ENCODE measurements at places on chromosomes 7 and 10.

GRCh38 chr10:34916314-34916713, 101.2 kb upstream of the PARD3 start:
- DNase-seq, result no peak

DNA sequence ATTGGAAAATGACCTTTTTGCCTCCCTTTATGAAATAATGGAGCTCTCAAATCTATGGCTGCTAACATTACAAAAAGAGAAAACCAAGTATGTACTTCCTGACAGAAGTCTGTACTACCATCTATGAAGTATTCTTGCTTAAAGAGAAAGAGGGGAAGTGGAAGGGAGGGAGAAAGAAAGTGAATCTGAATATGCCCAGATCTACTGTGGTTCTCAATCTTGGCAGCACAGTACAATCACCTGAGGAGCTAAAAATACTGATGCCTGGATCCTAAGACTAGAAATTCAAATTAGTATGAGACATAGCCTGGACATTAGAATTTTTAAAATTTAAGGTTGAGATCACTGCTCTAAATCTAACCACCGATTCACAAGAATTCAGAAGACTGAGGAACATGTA, 85.2 kb downstream of the IGF2BP3 start:
- DNase-seq, result no peak

DNA sequence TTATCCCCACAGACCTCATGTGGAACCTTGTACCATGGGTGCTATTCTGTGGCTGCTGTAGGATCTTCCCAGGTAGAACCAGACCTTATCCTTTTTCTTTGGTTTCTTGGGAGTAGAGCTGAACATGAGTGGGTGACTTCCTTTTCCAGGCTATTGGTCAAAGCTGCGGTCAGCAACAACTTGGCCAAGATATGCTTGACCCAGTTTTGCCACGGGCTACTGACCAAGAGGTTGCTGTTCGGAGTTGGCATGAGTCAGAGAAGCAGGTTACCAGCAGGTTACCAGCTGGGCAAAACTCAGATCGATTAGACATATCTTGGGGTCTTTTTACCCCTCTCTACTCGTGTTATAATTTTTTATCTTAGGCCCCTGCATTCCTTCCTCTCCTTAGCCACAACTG, 36.7 kb upstream of the HDAC9 start:
- DNase-seq, result no peak

- peak; percentile 11 for DNase-seq
Measured at GRCh38 chr7:116802746-116803152, 59.6 kb upstream of the CAPZA2 start.

- no peak for DNase-seq
Measured at GRCh38 chr10:59880971-59881510, 25.3 kb downstream of the CCDC6 start.

DNA sequence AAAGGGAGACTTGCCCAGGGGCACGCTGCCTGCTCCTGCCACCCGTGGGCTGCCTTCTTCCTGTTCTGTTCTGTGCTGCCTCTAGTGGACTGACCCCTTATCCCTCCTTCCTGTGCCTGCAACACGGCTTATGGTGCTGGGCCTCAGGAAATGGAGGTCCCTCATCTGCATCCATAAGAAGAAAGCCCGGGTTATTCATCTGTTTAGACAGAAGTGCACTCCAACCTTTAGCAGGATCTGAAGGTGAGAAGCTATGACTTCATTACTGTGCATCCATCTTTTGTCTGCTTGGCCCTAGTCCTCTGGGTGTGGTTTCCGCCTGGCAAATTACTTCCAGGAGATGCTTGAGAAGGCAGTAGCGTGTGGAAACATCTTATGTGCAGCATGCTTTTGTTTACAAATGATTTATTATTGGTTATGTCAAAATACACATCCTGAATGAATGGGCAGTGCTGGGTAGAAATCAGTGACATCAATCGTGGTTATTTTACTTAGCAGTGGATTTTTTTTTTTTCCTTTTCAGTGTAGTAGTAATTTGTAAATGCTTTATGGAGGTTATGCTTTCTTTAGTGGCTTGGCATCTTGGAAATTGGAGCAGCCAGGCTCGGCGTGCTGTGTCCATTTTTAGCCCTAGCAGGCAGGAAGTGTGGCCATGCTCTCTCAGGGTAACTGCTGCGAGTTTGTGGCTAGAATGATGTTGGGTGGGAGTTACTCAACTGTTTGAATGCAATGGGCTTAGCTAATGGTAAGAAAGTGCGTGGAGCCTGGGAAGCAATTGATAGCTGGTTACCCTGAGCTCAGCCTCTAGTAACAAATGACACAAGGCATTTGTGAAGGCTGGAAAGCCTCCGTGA, 12.7 kb downstream of the PTPRE start:
- peak; percentile 55 for DNase-seq

GRCh38 chr7:104906032-104906431, 108.0 kb upstream of the KMT2E start:
- no peak for DNase-seq

GRCh38 chr10:88881922-88882645, 2.0 kb downstream of the STAMBPL1 start:
- no peak for DNase-seq

GRCh38 chr10:100725071-100725471, 20.3 kb upstream of the PAX2 start:
- DNase-seq, result no peak

- no peak for DNase-seq
Measured at GRCh38 chr10:106474876-106475275, 689.6 kb downstream of the SORCS1 start.

DNA sequence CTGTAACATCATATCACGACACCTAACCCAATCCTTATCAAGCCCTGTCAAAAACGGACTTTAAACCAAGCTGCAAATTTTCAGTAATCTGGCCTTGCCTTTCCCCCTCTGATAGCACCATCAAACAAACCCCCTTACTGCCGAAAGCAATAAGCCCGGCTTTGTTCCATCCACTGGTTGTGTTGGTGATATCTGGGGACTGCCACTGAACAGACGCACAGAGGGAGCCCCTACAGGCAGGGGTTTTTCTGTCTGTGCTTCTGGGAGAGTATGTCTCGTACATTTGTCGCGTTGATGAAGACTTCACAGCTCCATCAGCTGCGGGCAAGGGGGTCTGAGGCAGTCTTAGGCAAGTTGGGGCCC, 550 bp upstream of the PLAU start:
- DNase-seq, result no peak

- peak; percentile 30 for DNase-seq
Measured at GRCh38 chr10:43314626-43315495, 48.0 kb upstream of the RASGEF1A start.

DNA sequence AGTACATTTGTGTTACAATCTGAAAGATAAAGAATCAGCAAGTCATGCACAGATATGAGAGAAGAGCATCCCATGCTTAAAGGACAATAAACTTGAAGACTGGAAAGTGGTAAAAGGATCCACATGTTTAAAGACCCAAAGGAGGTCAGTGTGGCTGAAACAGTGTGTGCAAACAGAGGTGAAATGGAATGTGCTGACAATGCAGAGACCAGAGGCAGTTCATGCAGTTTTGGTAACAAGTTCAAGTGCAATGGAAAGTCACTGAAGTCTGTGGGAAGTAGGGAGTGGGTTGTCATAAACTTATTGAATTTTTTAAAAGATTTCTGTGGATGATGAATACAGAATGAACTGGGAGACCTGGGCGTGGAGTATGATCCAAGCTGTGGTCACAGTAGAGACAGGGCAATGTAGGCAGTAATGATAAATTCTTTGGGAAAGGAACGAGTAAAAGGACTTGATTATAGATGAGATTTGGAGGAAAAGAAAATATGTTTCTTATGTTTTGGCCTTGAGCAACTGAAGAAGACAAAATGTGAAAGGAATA, 408.0 kb downstream of the HGF start:
- no peak for DNase-seq

DNA sequence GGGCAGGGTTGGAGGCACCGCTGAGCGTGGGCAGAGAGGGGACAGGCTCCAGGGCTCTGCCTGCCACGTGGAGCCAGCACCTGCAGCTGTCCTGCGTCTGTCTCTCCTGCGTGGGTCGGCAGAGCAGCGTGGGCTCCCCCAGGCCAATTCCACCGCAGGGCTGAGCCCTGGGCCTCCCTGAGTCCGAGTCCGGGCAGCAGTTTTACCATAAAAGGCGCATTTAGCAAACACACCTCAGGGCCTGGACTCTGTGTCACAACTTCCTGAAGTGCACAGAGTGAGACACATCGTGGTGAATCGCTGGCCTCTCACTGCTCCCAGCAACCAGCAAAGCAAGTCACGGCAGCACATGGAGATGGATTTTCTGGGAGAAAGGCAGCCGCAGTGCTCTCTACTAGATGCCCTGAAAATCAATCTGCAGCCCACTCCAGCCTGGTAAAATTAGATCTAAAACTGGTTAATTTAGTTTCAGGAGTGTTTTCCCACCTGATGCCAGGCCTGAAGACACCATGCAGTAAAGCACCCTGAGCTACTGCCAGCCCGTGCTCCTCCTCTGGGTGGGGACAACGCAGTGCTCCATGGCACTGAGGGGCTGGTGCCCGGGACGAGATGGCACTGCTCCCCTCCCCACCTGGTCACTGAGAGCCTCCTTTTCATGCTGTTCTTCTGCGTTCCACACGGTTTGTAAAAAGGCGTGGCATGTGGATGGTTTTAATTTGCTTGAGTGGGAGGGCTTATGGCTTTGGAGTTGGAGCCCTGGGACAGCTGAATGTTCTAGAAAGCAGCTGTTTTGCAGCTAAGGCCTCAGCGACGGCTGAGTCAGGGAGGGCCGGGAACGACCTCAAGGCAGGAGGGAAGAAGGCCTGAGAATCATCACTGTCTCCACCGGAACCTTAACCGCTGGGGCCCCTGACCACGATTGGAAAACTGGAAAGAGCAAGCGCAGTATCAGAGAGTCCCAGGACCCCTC, 336.9 kb downstream of the ADARB2 start:
- no peak for DNase-seq

DNA sequence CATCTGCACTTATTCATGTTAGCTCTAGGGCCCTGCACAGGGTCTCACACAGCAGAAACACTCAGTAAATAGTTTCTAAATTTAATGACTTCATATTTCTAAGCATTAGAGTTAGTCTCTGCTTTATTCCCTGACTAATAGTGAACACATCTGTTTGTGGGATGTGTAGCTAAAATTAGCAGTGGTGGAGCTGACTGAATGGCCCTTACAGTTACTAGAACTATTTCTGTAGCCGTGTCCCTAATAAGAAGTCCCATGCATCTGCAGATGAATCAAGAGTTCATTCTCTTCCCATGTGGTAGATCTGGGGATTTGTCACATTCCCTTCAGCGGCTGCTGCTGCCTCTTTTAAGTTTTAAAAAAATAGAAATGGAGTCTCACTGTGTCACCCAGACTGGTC, 11.7 kb downstream of the MAP3K8 start:
- no peak for DNase-seq

DNA sequence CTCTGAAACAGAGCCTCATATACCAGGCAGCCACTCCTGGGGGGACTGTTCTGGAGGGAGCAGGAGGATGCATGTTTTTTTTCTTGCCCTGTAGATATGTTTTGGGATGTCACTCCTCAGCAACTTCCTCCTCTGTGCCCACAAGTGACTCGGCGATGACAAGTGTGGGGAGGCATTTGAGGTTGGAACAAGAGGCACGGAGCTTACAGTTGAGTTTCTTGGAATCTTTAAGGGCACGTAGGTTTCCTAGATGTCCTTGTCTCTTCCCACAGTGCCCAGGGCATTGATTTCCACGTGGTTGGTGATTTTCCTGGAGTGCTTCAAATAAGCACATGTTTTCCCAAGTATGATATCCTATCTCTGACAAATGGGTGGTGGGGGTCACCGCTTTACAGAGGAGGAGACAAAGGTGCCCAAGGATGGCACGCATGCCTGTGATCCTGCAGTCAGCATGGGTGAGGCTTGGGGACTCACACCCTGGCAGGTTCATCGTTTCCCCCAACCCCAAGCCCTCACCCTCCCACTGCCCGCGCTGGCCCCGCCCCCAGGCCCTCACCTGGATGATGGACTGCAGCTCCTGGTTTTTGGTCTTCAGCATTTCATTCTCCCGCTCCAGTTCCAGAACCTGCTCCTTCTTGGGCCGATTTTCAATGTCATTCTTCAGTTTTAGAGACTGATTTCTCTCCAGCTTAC, 95.2 kb upstream of the GNA12 start:
- no peak for DNase-seq

DNA sequence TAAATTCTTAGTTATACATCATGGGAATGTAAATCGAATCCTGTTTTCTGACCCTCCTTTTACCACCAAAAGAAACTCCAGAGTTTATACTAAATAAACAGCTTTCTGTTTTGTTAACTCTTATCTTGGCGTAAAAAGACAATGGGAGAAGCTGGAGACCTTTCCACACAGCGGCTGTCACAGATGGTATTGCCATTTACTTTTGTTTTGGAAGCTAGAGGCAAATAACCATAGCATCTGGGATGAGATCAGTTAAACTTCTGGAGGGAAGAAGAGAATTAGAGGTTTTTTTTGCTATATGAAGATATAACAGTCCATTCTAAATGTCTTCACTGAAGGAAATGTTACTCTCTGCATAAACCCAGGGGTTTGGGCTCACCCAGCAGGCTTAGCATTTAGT, 258.9 kb downstream of the REEP3 start:
- DNase-seq, result no peak

- DNase-seq, result peak; percentile 37
Measured at GRCh38 chr7:127391591-127392181, 822 bp downstream of the ZNF800 start.

DNA sequence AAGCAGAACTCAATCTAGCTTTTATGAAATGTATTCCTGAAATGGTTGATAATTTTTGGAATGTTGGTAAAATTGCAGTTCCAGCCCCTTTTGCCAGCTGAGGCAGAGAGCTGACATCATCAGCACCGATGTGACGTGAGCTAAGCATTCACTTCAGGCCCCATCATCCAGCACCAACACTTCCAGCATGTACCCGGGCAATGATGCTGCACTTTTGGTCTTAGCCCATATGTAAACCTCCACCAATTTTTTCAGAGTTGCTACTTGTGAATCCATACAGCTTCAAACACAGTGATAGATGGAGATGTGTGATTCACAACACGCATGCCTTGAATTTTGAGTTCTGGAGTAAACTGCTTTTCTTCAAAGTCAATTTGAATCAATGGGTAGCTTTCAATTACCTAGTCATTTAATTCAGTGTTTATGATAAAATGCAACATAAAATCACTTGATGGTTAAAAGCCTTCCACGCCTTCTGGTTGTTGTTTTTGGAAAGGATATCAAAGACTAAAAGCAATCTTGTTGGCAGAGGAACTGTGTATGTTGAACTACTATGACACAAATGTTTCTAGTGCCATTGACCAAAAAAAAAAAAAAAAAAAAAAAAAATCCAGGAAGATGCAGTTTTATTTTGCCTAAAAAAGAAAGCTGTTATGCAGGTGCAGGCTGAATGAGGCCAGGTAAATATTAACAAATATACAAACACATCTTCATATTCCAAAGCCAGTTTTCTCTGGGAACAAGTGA, 73.9 kb downstream of the NRP1 start:
- DNase-seq, result no peak

- no peak for DNase-seq
Measured at GRCh38 chr10:74598891-74599566, 227.4 kb upstream of the KAT6B start.

- no peak for DNase-seq
Measured at GRCh38 chr7:83648464-83649241, at the start of gene SEMA3E. Gene SEMA3E (minus strand): TSS chr7:83649139.

- no peak for DNase-seq
Measured at GRCh38 chr10:46536781-46537180, 19.7 kb downstream of the GPRIN2 start.

GRCh38 chr10:5018134-5018533, 14.5 kb upstream of the AKR1C2 start:
- DNase-seq, result no peak
